ENCODE measurements at places on chromosomes 4 and X.

DNA sequence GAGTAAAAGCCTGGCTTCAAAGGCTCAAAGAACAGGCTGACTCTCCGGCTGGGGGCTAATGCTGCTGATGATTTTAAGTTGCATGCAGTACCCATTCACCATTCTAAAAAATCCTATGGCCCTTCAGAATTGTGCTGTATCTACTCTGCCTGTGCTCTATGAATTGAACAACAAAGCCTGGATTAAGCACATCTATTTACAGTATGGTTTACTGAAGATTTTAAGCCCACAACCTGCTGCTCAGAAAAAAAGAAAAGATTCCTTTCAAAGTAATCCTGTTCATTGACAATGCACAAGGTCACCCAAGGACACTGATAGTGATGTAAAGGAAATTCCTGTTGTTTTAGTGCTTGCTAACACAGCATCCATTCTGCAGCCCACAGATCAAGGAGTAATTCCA lies 84.9 kb upstream of the SFRP2 start:
- DNase-seq = no peak

DNA sequence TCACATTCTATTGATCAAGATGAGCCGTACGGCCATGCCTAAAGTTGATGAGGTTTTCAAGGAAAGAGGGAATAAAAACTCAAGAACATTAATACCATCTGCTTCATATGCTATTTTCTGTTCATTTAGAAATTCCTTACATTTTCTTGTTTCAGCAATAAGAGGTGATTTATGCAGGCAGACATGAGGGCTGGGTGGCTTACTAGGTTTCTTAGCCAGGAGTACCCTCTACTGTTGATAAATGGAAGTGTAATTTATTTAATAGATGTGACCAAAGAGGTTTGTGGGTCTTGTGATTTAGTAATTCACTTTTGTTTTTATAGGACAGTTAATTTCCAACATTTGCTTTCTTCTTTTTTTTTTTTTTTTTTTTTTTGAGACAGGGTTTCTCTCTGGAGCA lies 6.4 kb upstream of the SMIM9 start:
- no peak for DNase-seq

DNA sequence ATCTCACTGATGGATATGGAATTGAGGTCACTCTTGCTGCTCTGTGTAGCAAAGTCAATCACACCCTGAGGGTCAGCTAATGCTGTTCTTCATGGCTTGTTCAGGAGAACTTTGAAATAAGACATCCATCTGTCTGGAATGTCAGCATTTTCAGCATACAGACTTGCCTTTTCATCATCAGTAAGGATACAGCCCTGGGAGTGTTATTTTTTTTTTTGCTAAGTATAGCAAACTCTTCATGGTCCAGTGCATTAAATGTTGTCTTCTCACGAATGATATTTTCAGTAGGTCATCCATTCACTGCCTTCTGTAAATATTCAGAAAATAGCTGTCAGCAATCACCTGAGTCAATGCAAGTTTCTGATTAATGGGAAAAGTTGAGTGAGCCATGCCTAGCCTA lies 268.8 kb upstream of the SMIM31 start:
- no peak for DNase-seq

DNA sequence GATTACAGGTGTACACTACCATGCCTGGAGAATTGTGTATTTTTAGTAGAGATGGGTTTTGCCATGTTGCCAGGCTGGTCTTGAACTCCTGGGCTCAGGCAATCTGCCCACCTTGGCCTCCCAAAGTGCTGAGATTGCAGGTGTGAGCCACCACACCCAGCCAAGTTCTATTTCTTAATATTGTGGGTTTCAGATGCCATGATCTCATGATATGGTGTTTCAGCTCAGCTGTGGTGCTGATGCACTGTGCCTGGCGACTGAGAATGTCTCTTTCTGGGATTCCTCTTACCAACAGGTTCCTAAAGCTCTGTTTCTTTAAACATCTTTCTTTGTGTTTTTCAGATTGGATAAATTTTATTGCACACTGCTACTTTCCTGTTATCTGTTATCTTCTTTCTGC lies 17.3 kb upstream of the NDUFC1 start:
- no peak for DNase-seq

DNA sequence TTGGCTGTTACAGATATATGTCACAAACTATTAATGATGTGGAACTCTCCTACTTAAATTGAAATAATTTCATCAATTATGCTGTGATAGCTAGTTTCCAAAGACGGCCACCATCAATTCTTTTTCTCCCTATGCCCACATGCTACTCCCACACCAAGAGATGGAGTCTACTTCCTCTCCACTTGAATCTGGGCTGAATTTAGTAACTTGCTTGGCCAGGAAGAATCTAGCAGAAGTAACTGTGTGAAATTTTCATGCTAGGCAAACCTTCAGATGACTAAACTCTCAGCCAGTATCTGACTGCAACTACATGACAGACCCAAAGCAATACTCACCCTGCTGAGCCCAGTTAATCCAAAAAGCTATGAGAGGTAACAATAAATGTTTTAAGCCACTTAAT lies 3.2 kb downstream of the SEPSECS start:
- DNase-seq = no peak

GRCh38 chr4:146143888-146144287 lies 31.6 kb upstream of the LSM6 start:
- DNase-seq = no peak

- no peak for DNase-seq
Observed at GRCh38 chr4:57231781-57232180, 121.6 kb upstream of the IGFBP7 start.

DNA sequence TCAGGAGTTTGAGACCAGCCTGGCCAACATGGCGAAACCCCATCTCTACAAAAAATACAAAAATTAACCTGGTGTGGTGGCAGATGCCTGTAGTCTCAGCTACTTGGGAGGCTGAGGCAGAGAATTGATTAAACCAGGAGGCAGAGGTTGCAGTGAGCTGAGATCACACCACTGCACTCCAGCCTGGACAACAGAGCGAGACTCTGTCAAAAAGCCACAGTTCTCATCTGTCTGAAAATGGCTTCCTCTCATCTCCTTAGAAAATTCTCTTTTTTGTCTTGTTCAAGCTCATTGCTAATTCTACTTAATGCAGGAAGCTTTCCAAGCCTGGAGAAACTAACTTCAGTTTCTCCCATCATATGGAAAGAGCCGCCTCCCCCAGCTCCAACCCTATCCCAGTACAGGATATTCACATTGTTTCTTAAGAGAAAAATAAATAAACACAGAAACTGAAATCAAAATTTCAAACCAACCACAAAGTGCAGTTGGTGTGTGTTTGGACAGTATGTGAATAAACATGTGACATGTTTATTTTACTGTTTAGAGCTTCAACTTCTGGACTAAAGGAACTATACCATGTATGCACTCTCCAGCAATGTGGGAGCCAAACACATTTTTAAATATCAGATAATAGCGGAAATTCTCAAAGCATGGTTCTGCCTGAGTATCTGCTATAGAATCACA lies 55.0 kb upstream of the GAB1 start:
- no peak for DNase-seq

All from activated CD8-positive, alpha-beta memory T cell treated with anti-CD3 and anti-CD28 coated beads, Interleukin-2, amount 50 U/mL, for 48 hours (primary cell).